ENCODE measurements at places on chromosomes 16 and 17.

DNA sequence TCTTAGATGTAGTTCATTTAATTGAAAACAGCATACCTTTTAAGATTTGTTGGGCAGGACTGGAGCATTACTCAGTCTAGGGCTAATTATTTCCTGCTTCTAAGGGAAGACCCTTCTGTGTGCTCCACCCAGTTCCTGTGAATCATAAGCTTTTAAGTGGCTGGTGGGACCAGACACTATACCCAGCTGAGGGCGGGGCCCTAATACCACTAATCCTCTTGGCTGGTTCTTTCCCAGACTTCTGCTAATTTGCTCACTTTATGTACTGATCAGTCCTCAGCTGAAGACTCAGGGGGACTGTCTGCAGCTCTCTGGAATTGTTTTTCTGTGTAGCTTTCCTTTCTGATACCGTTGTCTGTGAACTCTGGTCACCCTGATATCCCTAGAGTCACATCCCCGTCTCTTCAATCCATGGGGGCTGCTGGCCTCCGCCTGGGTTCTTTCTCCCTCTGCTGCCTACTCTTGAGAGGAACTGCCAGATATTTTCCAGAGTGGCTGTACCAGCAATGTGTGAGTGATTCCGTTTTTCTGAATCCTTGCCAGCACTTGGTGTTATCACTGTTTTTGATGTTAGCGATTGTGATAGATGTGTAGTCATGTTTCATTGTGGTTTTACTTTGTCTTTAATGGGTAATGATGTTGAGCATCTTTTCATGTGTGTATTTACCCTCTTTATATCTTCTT lies 35.1 kb downstream of the MFSD11 start:
- peak; percentile 36 for DNase-seq

DNA sequence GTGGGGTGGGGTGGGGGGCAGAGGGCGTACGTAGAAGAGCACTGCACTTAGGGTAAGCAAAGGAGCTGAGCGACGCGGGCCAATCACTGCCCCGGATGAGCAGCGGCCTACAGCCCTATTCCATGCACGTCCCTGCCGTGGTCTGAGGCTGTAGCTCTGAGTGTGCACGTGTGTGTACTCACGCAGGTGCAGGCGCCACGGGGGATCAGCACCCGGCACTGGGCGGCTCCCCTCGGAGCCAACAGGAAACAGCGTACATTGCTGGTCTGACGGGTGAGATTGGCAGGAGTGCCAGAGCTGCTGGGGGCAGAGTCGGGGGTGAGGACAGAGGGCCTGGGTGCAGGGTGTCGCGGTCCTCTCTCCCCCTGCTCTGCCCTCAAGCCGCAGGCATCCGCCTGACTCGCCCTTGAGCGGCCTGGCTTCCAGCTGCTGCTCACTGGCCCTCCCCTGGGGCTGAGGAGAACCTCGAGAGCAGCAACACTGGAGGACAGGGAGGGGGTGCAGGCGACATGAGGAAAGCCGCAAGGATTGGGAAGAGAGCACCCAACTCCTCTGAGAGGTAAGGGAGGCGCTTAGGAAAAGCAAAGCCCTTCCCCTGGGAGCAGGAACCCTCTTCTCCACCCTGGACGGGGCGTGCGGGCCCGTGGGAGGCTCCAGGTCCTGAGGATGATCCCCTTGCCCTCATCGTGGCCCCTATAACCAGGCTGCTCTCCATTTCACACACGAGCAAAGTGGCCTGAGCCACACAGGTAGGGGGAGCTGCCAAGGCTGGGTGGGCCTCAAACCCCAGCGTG lies 57.8 kb downstream of the ENGASE start:
- no peak for DNase-seq

GRCh38 chr16:85961988-85962915 lies 63.3 kb downstream of the IRF8 start:
- DNase-seq = no peak

DNA sequence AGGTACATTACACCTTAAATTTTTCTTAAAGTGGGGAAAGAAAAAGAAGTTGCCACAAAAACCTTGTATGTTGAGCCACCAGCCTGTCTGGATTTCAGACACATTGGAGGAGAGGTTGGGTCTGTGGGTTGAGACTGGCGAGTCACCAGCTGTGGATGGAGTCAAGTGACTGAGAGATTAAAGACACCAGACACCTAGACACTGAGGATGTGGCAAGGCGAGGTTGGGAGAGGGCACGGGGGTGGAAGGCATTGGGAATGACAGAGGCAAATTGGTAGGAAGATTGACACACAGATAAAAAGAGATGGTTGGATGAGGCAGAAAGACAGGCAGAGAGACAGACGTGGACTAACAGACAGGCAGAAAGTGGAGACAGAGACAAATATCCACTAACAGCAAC lies 49.6 kb downstream of the KCNJ12 start:
- DNase-seq = no peak

DNA sequence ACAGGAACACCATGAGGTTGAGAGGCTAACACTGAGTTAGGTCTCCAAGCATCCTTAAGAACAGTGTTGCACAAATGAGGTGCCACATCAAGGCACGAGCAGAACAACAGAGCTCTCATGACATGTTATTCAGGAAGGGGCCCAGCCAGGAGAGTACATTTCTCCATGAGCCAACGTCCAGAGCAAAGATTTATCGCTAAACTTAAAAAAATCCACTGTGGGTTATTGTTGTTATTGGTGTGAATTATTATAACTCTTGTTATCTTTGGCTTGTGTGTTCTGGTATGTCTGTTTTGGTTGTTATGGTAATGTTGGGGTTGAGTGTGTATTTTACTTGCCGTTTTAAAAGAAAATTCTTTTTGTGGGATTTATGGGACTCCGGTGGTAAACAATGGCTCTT lies 68.9 kb upstream of the MSI2 start:
- DNase-seq = no peak

- DNase-seq = no peak
Observed at GRCh38 chr17:81967244-81967532, 6.2 kb upstream of the NOTUM start.

GRCh38 chr16:5381481-5381880 lies 283.9 kb upstream of the EEF2KMT start:
- no peak for DNase-seq

GRCh38 chr16:84950906-84951305 lies 60.4 kb downstream of the ZDHHC7 start:
- peak; percentile 55 for DNase-seq

GRCh38 chr16:5903832-5904231 lies 806.2 kb upstream of the EEF2KMT start:
- no peak for DNase-seq

- no peak for DNase-seq
Observed at GRCh38 chr17:2022647-2023240, 2.4 kb downstream of the RTN4RL1 start.

DNA sequence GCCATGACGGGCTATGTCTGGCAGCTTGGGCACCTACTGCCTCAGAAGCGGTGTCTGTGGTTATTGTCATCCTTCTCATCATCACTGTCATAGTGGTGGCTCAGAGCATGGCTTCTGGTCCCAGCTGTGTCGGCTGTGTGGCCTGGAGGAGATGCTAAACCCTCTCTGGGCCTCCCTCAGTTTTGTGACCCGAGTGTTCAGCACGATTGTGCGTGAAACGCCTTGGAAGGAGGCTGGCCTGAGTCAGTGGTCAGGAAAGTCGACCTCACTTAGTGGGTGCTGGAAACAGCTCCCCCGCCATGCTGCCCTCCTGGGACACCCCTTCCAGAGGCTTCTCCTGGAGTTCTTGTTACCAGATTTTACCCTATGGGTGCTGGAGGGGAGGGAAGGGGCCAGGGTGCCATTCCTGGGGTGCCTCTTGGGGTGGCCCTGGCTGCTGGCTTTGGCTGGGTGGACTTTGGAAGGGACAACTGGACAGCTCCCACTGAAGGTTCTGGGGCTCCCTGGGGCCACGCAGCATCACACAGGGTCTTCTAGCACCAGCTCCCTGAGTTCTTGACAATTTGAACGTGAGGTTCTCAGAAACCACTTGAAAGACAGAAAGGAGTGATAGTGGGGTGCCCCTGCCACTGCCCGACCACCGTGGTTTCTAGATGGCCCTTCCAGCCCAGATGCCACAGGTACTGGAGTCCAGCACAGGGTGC lies 226.5 kb upstream of the GSE1 start:
- no peak for DNase-seq

- no peak for DNase-seq
Observed at GRCh38 chr16:56547949-56548567, 16.8 kb upstream of the MT4 start.

GRCh38 chr17:81037026-81037797 lies 2.3 kb downstream of the BAIAP2 start:
- peak; percentile 83 for DNase-seq

GRCh38 chr17:27502526-27503324 lies 46.5 kb downstream of the KSR1 start:
- no peak for DNase-seq

- no peak for DNase-seq
Observed at GRCh38 chr17:16887523-16888095, 84.3 kb downstream of the TNFRSF13B start.

DNA sequence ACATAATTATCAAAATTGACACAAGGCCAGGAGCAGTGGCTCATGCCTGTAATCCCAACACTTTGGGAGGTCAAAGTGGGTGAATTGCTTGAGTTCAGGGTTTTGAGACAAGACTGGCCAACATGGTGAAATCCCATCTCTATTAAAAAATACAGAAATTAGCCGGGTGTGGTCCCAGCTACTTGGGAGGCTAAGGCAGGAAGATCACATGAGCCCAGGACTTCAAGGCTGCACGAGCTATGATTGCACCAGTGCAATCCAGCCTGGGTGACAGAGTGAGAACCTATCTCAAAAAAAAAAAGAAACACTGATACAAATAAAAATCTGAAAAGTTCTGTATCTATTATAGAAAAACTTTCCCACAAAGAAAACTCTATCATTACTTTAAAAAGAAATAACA lies 15.5 kb downstream of the MYH10 start:
- DNase-seq = no peak

GRCh38 chr16:29806641-29807425 lies 504 bp downstream of the MAZ start:
- DNase-seq = peak; percentile 75

GRCh38 chr17:83076938-83077337 lies 2.5 kb upstream of the METRNL start:
- no peak for DNase-seq

GRCh38 chr17:29048440-29049368 lies 5.8 kb downstream of the PIPOX start:
- DNase-seq = no peak

DNA sequence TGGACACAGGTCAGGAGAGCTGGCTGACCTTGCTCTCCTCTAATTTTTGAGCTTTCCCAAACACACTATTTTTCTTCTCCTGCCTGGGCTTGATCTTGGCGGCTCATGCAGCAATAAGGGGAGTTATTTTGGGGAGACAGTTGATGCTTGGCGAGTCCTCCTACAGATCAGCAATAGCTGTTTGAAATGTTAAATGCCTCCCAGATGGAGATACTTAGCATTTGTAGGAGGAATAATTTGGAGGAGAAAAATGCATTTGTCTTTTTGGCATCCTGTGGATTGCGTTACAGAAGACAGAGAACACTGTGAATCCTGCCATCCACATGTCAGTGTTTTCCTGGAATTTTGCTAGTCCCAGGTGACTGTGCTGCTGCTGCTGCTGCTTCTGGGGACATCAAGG lies 328.0 kb upstream of the XYLT1 start:
- no peak for DNase-seq

GRCh38 chr17:74213861-74214391 lies 555 bp downstream of the TTYH2 start:
- DNase-seq = no peak

DNA sequence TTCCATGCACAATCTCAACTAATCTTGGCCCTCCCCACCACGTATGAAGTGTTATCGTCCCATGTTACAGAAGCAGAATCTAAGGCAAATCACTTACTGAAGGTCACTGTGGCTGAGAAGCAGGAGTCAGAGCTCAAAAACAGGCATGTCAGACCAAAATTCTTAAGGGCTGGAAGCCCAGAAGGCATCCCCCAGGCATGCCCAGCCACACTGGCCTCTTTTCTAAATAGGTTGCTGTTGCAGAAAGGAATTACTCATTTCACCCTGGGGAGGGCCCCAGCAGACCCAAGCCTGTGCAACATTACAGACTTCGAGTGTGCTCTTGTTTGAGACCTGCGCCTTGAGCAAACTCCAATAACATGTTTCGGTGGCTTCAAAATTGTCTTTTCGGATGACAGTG lies 194.1 kb downstream of the RBFOX1 start:
- DNase-seq = no peak

GRCh38 chr16:57970970-57971369 lies at the start of gene CNGB1:
Gene CNGB1 (minus strand): TSS chr16:57971128. CDS start chr16:57967286, 3,842 bp downstream.
- DNase-seq = no peak

DNA sequence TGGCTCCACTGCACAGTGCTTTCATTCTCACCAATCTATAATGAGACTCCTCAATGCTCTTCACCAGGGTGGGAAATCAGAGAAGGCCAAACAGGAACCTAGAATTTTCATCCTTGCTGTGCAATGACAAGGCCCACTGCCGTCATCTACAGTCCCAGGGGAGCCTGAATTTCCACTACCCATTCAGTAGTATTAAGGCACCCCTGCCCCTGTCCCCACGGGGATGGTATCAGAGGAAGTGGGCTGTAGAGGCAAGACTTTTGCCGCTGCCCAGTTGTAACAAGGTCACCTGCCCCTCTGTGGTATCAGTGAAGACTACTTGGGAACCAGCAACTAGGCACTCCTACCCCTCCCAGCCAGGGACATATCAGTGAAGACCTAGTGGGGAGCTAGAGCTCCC lies 104.5 kb downstream of the C16orf78 start:
- DNase-seq = no peak

GRCh38 chr17:45383003-45383402 lies 49.7 kb downstream of the ARHGAP27 start:
- DNase-seq = no peak
